ENCODE measurements at places on chromosomes 12 and 14.
A peak's percentile ranks its signal among the peaks of the same experiment; 100 is the strongest.

DNA sequence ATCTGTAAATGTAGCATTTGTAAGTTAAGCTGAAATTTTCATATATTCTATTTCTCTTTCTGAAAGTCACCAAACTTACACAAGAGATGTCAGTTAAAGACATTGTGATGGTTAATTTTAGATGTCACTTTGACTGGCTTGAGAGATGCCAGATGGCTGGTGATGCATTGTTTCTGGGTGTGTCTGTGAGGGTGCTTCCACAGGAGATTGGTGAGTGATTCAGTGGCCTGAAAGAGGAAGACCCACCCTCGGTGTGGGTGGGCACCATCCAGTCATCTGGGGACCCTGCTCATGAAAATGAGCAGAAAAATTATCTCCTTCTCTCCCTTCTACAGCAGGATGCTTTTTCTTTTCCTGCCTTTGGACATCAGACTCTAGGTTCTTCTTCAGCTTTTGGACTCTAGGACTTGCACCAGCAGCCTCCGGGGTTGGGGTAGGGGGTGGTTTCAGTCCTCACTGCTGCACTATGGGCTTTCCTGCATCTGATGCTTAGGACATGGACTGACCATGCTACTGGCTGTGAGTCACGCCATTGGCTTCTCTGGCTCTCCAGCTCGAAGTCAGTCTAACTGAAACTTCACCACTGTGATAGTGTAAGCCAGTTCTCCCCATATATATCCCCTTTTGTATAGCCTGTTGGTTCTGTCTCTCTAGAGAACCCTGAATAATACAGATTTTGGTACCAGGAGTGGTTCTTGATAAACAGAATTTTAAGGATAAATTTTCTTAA is 20.9 kb downstream of the PDE6H start:
- no peak for DNase-seq

DNA sequence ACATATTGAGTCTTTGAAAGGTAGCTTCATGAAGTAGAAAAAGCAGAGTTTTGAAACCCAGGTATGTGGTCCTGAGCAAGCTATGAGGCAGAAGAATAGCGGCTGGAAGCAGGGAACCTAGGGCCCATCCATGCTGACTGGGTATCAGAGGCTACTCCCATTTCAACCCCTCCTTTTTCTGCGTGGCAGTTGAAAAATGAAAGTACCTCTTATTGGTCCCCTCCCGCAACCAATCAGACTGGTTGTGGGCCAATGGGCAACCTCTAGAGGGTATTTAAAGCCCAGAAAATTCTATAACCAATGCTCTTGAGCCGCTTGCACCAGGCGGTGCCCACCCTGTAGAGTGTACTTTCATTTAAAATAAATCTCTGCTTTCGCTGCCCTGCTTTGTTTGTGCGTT is 1.6 kb upstream of the SNRPF start:
- DNase-seq: no peak

GRCh38 chr14:104157016-104157928 is 18.9 kb downstream of the KIF26A start:
- DNase-seq: no peak

- DNase-seq: no peak
Observed at GRCh38 chr12:14802721-14803010, 612 bp downstream of the WBP11 start.

- no peak for DNase-seq
Observed at GRCh38 chr12:105025890-105026289, 39.8 kb downstream of the NOPCHAP1 start.

- DNase-seq: no peak
Observed at GRCh38 chr14:87630846-87631245, 362.1 kb downstream of the GALC start.

GRCh38 chr12:22474970-22475720 is 69.2 kb downstream of the C2CD5 start:
- no peak for DNase-seq

GRCh38 chr12:14264778-14265177 is 100.7 kb upstream of the ATF7IP start:
- DNase-seq: peak; percentile 12

GRCh38 chr14:73237786-73238423 is 599 bp downstream of the PAPLN start:
- DNase-seq: no peak

DNA sequence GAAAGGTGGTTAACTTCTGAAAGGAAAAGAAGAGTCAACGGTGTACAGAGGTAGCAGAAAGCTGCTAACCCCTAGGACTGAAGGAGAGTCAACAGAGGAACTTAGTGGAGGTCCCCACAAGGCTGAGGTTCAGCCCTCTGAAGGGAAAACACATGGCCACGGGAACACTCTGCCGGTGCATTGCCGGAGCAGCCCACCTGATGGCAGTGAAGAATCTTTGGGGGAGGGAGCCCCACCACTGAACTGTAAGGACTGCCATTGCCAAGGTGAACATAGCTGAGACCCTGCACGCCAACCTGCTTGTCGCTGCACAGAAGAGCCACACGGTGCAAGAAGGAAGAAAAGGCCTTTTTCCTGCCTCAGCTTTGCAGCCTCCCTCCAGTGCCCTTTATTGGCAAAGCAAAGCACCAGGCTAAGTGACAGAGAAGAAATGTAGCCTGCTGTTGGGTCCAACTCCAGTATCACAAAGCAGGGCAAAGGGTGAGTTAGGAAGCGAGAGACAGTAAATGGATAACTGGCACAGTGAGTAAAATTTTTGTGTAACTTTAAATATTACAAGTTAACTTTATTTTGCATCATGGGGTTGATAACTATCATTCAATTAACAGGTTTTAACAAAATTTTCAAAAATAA is 76.9 kb downstream of the LIN52 start:
- no peak for DNase-seq

DNA sequence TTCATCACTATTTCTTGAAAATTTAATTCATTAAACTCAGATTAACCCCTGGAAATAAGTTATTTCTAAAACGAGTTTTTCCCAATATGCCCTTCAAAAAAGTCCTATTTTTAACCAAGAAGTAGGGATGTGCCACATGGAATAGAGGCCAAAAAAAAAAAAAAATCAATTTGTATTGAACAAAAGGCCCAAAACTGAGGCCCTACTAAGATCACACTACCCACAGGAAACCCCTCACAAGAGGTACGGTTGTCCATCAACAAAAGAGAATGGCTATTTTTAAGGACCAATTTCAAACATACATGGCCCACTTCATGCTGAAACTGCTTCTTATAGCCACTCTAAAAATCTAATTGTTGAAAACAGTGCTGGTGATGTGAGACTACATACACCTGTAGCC is 7.5 kb upstream of the BAZ2A start:
- no peak for DNase-seq
